Activated B cell treated with CpG ODN at 0.5 μM for 24 hours (primary cell): ENCODE measurements at places on chromosomes 11 and 22.

GRCh38 chr11:64206457-64207255 lies at the start of gene FERMT3:
FERMT3 (plus strand) TSS chr11:64206721; CDS start chr11:64207365, 644 bp downstream.
- H3K4me1 ChIP-seq, result peaks cover 48% of the 10 kb centered on the region
- H3K27ac ChIP-seq, result peak within 1 kb of the TSS; percentile 92
- no peaks in the 10 kb centered on the region for H3K27me3 ChIP-seq
- H3K4me3 ChIP-seq, result peak within 1 kb of the TSS; percentile 90
- DNase-seq, result peak; percentile 49
- H3K36me3 ChIP-seq, result peaks cover 60% of the 10 kb centered on the region

- peak overlapping the region; percentile 98 for H3K4me3 ChIP-seq
- H3K4me1 ChIP-seq, result peaks cover 56% of the 10 kb centered on the region
- no peaks in the 10 kb centered on the region for H3K27me3 ChIP-seq
- DNase-seq, result no peak
- H3K27ac ChIP-seq, result peak overlapping the region; percentile 94
Measured at GRCh38 chr11:72815110-72815618, 953 bp downstream of the ATG16L2 start.

GRCh38 chr11:67053896-67054329 lies 2.7 kb upstream of the RHOD start:
- H3K4me1 ChIP-seq, result peaks cover 9% of the 10 kb centered on the region
- H3K4me3 ChIP-seq, result no peak overlapping the region
- H3K36me3 ChIP-seq, result no peaks in the 10 kb centered on the region
- peaks cover 25% of the 10 kb centered on the region for H3K27me3 ChIP-seq
- DNase-seq, result no peak
- no peak overlapping the region for H3K27ac ChIP-seq

DNA sequence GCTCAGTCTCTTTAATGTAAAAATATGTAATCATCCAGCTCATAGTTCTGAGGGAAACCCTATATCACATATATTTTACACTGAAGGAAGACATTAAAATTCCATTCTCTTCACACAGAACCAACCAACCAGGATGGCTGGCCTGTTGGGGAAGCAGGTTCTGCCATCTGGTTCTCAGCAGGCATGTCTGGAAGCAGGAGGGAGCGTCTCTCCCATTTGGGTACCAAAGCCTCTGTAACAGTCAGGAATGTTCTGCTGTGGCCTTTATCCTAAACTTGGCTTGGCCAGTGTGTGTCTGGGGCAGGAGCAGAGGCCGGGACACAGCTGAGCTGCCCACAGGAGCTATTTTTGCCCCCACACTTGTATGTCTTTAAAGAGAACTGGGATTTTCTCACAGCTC lies 29.2 kb downstream of the SGSM3 start:
- peak overlapping the region; percentile 94 for H3K27ac ChIP-seq
- H3K36me3 ChIP-seq, result peaks cover 32% of the 10 kb centered on the region
- H3K27me3 ChIP-seq, result no peaks in the 10 kb centered on the region

GRCh38 chr22:39683639-39684038 lies 113.1 kb downstream of the CACNA1I start:
- no peak overlapping the region for H3K4me3 ChIP-seq
- H3K4me1 ChIP-seq, result peaks cover 5% of the 10 kb centered on the region
- no peak overlapping the region for H3K27ac ChIP-seq

DNA sequence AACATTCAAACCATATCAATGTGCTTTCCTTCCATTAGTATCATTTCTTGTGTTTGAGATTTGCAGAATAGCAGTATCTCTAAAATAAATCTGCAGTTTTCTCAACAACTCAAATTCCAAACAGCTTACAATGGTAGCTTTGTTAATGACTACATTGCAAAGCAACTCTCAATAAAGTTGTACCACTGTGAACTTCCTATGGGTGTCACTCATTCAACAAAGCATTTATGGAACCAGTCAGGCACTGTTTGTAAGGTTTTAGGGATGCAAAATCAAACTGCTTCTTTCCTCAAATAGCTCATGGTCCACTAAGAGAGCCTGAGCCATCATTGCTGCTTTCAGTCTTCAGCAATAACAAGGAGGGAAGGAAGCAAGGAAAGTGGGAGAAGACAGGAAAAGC lies 91.0 kb downstream of the CCDC83 start:
- no peaks in the 10 kb centered on the region for H3K4me1 ChIP-seq
- H3K27ac ChIP-seq, result no peak overlapping the region
- no peak for DNase-seq
- no peaks in the 10 kb centered on the region for H3K27me3 ChIP-seq
- H3K4me3 ChIP-seq, result no peak overlapping the region
- H3K36me3 ChIP-seq, result no peaks in the 10 kb centered on the region

DNA sequence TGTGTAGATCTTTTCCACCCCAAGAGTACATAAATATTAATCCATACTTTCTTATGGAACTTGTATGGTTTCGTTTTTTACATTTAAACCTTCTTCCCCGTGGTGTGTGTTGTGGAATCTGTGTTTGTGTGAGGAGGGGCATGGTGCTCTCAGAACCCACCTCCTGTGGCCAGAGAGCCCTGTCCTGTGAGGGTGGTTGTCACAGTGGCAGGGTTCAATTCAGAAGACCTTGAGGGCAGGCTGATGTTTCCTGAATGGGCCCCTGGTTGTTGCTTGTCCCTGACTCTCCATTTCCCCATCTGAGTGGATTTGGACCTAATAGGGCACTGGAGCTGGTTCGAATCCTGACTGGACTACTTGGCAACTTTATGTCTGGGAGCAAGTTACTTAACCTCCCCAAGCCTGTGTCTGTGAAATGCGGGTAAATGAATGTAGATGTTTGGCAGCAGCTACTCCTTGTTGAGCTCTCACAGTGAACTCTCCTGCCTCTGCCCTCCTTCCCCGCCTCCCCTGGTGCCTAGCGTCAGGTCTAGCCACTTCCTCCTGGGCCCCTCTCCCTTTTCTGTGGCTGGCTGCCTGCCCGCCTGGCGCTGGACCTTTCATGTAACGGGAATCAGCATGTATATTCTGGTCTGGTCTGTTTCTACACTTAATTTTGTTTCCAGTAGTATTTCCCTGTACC lies 7.3 kb downstream of the NEAT1 start:
- peaks cover 42% of the 10 kb centered on the region for H3K36me3 ChIP-seq
- no peak for DNase-seq
- peak overlapping the region; percentile 78 for H3K4me3 ChIP-seq
- H3K27me3 ChIP-seq, result no peaks in the 10 kb centered on the region

DNA sequence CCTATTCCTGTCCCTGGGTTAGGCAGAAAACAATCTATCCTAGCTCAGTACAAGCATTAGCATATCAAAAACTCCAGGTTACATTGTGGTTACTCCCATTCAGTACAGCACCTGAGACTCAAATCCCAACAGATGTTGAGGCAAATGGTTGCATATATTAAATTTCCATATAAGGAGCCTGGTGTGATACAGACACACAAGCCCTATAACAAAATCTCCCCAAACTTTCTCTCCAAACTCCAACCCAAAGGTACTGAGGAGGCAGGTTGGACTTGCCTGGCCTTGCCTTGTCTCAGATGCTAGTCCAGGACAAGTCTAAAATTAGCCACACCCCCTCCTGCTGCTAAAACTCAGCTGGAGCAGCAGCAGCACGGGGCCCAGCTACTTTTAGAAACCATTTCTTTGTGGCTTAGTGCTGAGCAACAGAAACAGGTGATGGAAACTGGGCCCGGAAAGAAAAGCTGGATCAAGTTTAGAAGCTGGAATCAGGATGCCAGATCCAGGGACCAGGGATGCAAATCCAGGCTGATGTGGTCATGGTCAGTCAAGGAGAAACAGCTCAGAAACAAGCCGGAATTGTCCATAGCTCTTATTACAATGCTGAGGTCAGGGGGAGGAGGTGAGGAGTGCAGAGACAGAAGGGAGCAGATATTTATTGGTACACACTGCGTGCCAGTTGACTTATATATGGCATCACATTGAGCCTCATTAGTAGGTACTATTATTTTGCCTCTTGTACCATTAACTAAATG lies 73.7 kb upstream of the AMOTL1 start:
- H3K4me3 ChIP-seq, result no peak overlapping the region
- H3K36me3 ChIP-seq, result no peaks in the 10 kb centered on the region
- peaks cover 11% of the 10 kb centered on the region for H3K27me3 ChIP-seq
- no peak overlapping the region for H3K27ac ChIP-seq
- no peak for DNase-seq

GRCh38 chr11:26859416-26859815 lies 134.5 kb upstream of the FIBIN start:
- H3K27ac ChIP-seq, result no peak overlapping the region
- no peaks in the 10 kb centered on the region for H3K27me3 ChIP-seq
- no peak for DNase-seq

DNA sequence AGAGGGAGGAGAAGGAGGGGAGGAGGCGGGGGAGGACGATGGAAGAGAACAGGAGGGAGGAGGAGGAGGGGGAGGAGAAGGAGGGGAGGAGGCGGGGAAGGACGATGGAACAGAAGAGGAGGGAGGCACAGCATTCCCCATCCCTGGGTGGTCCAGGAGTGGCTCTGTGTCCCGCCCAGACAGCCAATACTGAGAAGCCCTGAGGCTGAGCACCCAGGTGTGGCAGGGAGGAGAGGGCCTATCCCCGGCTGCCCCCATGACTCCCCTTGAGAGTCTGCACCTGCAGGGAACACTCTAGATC lies 717 bp downstream of the MRGPRE start:
- no peaks in the 10 kb centered on the region for H3K36me3 ChIP-seq
- H3K4me1 ChIP-seq, result no peaks in the 10 kb centered on the region
- H3K27me3 ChIP-seq, result peaks cover 3% of the 10 kb centered on the region
- DNase-seq, result no peak
